ENCODE measurements at places on chromosomes 12 and 14.

DNA sequence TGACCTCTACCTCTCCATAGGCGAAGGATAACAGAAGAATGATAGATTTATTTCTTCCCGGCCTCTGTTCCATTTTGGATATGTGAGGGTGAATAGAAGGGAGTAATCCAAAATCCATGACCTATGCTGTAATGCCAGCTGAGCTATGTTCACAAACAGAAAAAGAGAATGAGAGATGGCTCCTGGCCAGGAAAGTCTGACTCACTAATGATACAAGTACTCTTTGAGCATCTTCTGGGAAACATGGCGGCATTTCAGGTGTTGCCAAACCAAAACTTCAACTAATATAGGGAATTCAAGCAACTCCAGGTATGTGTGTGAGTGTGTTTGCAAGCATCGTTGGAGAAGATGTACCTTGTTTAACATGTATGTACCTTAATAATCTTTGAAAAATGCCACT is 55.1 kb downstream of the MED13L start:
- DNase-seq, result peak; percentile 90

GRCh38 chr12:32270818-32271710 is 128.3 kb upstream of the FGD4 start:
- DNase-seq, result peak; percentile 5

GRCh38 chr12:242496-242895 is 20.1 kb downstream of the SLC6A13 start:
- no peak for DNase-seq

DNA sequence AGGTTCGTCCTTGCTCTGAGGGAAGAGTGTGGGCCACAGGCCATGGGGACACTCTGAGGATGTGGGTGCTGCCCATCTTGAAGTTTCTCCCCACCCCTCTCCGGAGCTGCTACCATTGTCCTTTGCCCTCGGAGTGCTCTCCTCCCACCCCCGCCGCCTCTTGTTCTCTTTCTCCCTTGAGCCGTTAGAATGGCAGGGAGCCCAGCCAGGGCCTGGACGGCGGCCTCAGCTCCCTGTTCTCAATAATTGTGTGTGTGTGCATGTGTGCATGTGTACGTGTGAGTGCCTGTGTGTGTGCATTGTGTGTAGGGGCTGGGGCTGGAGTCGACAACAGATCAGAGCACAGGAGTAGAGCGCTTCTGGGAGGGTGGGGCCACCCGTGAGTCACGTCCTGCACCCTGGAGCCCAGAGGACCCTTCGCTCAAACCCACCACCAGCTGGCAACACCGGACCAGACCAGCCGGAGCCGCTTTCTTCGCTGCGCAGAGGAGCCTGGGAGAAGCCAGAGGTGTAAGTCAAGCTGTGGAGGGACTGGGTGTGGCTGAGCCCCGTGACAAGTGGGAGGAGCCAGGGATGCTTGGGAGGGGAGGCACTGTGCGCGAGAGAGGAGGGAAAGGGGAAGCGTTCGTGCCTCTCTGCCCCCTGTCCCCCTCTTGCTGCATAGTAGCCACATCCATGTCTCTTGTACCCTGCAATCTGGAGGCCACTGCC is 25.9 kb upstream of the KCNA5 start:
- DNase-seq, result no peak

DNA sequence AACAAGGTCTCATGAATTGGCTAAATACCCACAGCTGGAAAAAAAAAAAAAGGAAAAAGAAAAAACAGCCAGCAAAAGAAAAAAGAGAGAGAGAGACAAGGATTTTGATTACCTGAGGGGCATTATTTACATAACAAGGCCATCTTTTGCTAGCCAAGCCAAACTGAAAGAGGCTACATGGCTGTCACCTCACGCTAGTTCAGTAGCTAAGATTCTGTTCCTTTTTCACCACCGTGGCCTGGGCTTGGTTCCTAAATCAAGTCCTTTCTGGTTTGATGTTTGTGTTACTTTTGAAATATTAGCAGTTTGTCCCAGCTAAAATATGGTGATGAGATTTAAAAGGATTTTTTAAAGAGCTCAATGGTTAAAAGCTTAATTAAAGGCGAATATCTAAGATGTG is 2.0 kb upstream of the SDS start:
- no peak for DNase-seq

DNA sequence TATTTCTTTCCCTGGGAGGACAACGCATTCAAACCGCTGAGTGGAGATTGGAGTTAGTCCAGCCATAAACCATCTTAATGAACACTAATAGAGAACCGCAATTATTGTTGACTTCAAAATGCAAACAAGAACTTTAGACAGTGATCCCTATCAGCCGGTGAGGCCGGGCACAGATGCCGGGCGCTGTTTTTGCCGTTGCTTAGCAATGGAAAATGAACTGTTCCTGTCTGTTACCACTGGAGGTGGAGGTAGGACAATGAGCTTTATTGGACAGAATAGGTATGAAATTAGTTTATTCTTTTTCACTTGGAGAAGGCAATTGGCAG is 216.8 kb downstream of the TTC8 start:
- DNase-seq, result peak; percentile 47

- DNase-seq, result no peak
Observed at GRCh38 chr14:32559590-32559989, 230.5 kb downstream of the AKAP6 start.

DNA sequence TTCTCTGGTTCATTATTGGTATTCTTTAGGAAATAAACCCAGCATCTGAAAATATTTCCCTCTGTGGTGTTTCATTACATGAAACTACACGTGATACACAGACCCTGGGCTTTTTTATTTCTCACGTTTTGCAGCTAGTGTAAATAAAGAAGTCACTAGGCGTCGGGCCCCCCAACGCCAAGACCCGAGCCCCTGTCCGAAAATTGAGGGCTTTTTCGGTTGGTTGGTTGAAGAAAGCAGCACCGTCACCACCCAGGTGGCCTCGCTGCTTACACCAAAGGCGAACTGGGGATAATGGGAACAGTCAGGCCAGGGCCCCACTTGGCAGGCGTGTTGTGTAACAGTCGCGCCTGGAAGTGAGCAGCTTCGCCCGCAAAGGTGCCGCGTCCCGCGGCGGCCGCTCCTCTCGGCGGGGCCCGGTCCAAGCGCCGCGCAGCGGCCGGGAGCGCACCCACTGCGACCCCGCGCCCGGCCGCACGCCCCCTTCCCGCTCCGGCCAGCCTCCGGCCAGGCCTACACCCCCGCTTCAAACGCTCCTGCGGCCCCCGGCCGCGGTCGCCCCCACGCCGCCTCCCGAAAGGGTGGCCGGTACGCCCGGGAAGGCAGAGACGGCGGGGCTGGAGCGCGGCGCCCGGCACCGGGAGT is 1.2 kb downstream of the DUSP16 start:
- peak; percentile 37 for DNase-seq

DNA sequence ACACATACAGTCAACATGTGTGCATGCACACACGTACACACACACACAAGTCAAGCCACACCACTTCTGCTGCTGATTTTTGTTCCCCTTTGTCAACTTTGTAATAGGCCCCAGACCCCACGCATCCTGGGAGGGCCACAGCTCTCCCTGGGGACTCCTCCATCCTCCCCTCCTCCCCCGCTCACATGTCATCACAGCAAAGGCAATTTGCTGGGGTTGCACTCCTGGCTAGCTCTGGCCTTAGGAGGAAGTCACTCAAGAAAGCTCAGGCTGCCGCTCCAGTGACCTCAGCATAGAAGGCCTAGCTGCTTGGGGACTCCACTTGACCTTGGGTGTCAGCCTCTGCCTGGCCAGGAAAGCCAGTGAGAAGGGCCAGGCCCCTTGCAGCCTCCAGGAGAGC is 27.2 kb downstream of the NGB start:
- no peak for DNase-seq

DNA sequence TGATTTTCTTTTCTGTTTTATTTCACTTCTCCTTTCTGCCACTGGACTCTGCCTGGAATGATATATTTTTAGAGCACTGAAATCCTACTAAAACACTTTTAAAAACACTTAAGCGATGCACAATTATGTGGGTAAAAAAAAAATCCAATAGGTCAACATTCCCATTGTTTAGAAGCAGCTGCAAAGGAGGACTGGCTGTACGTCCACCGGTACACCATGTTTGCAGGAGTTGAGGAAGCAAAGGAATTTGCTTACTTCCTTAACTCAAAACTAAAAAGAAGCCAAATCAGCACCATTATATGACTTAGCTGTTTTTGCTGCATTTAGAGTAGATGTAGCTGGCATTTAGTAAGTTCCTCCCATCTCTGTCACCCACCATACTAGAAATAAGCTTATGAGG is 186.8 kb upstream of the TMTC1 start:
- DNase-seq, result no peak

DNA sequence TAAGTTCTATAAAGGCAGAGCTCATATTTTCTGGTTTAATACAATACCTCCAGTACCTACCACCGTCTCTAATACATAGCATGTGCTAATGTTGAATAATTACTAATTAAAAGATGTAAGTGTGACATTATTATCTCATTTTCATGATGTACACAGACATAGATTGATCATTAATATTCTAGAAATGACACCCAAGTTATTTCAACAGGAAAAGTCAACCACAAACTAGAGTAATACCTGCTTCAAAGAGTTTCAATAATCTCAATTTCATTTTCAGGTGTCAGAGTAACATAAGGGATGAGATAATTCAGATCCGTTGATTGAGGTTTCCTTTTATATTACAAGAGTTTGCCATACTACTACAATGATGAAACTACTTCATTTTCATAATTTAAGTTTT is 388.9 kb downstream of the SOX5 start:
- DNase-seq, result no peak

GRCh38 chr14:36524874-36525745 is 5.1 kb upstream of the NKX2-1 start:
- DNase-seq, result no peak

GRCh38 chr14:22522466-22522957 is 66.5 kb downstream of the DAD1 start:
- DNase-seq, result peak; percentile 15

DNA sequence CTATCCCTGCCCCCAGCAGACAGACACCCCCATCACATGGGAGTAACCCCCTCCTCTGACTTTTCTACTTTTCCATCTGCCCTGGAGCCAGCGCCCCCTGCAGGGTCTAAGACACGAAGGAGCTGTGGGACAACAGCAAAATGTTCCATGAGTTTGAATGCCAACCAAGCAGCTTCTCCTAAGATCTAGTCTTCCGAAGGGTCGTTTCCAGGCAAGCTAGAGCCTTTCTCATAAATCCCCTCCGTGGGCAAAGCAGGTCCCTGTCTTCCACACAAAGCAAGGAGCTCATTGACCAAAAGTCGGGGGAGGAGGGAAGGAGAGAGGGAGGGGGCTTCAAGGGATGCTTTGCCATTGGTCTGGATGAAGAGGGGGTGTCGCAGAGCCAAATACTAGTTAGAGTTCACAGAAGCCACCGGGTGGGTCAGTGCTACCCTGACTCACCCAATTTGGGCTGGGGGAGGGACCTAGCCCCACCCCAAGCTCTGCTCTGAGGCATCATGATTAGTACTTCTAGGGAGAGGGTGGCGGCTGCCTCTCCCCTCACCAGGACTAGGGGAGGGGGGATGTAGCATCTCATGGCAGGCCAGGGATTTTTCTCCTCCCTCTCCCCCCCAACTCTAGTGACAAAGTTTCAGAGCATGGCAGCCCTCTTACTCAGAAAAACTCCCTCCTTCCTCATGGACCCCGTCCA is 1.6 kb downstream of the MSI1 start:
- no peak for DNase-seq

DNA sequence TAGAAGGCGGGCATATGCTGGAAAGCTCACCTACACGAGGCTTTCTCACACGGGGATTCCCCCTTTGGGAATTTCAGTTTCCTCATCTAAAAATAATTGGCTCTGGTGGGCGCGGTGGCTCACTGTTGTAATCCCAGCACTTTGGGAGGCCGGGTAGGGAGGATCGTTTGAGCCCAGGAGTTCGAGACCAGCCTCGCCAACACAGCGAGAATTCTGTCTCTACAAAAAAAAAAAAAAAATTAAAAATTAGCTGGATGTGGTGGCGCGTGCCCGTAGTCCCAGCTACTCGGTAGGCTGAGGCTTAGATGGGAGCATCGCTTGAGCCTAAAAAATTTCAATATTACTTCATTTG is 400 bp upstream of the NDUFA12 start:
- no peak for DNase-seq

DNA sequence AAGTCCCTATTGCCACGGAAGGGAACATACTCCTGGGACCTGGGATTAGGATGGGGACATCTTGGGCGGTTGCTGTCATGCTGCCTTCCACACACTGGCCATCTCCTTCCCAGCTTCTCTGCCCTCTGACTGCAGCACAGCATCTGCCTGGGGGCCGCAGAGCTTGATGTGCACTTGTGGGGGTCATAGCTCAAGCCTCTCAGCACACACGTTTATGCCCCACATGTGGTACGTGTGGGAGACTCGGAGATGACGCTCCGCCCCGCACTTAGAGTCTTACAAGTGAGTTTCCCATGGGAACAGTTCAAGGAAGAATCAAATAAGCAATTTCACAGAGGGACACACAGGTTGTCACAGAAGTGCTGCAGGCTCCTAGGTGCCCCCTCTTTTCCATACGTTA is 8.6 kb downstream of the ACADS start:
- DNase-seq, result no peak

GRCh38 chr14:97838986-97839385 is 1041.8 kb downstream of the VRK1 start:
- DNase-seq, result no peak

GRCh38 chr14:89280600-89280999 is 136.4 kb downstream of the FOXN3 start:
- DNase-seq, result no peak

DNA sequence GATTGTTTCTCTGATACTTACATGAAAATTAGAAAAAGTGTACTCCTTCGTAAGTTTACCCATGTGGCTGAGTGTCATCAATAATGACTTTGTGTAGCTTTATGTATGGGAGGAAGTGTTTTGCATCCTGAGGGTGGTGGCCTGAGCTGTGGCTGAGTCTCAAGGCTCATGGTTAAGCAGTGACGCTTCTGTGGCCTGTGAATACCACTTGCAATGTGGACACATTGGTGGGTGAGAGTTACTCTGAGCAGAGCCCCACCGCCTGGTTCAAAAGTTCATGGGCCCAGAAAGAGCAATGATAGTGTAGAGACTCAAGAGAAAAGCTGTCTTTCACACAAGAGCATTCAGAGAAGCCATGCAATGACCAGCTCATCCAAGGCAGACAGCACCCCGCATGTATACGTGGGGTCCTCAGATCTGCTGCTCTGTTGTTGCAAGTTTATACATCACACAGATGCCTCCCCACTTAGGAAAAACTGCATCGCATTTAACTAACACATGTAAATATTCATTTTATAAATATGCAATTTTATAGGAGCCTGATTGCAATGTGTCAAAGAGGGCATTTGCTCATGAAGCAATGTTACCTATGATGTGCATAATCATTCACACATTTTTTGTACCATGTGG is 55.1 kb upstream of the FRMD6 start:
- DNase-seq, result no peak

- DNase-seq, result no peak
Observed at GRCh38 chr14:56860441-56860840, 50.2 kb upstream of the OTX2 start.

Data from bronchial epithelial cell (primary cell).